Stimulated activated CD8-positive, alpha-beta memory T cell treated with anti-CD3 and anti-CD28 coated beads, Interleukin-12 subunit alpha, Interleukin-12 subunit beta, amount 100 ng/mL, for 1 hour (primary cell): ENCODE measurements at places on chromosomes 4 and X.

DNA sequence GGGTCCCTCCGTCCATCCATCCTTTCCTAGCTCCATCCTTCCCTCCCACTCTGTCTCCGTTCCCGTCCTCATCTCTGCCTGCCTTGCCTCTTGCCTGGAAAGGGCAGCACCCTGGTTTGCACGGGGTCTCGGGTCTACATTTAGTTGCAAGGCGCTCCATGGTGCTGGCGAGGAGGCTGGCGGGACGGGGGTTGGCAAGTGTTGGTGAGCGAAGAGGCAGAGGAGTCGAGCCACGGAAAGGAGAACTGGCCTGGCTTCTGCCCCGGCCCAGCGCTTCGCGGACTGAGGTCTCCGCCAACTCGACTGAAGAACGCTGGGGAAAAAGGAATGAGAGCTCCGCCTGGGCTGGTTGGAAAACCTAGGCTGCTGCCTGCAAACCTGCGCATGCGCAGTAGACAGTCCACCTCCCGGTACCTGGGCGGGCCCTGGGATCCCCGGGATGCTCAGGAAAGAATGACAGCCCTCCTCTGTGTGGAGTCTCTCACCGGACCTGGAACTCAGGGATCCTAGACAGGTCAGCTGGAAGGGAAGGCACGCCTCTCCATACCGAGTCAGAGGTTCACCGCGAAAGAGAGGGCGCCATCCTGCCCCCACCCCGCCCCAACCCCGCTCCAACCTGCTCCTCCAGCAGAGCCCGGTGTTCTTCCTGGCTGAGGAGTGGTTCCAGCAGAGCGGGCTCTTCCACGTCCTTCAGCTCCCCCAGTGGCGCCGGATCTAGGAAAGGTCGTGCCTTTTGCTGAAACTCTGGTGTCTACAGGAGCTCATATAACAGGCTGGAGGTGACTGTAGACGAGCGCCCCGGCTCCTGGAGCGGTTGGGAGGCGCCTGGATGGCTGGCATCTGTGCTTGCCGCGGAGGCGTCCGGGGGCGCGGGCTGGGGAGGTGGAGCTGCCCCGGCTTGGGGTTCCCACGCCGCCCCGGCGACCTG is 6.0 kb downstream of the FRG2 start:
- DNase-seq: no peak

DNA sequence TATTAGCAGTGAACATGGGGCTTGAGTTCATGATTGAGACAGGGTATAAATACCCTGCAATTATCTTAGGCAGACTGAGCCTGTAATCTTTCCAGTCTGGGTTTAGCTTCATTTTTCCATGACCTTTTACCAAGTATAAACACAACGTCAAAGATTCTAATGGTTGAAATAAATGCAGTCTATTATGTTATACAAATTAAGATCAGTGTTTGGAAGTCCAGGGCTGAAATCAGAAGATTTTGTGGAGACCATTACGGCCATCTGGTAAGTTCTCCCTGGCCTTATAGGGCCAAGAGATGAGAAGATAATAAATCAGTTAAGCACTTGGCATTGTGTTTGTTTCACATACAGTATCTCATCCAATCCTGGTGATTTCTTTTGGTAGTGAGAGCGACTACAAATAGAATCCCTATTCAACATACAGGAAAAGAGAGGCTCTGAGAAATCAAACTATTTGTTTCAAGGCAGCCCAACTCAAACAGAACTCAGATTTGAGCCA is 425.8 kb downstream of the PACRGL start:
- DNase-seq: no peak

- no peak for DNase-seq
These were observed 181.6 kb downstream of the UGT8 start for GRCh38 chr4:114780205-114780604.

GRCh38 chr4:56040842-56041241 is 92.1 kb downstream of the CEP135 start:
- DNase-seq: no peak

DNA sequence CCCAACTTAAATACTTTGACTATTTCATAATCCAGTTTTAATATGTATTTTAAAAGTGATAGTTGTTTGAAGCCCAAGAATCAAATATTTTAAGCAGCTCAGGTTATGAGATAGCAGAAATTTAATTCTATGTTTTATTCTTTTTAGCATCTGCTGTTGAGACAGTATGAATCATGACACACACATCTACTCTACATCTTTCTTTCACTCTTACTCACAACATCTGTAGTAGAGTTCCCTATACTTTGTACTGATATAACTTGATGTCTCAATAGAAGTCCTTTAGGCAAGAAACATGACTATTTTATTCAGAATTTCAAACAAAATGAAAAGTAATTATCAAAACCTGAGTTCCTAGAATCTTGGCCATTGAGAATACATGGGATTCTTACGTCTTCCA is 187.9 kb upstream of the GNPDA2 start:
- DNase-seq: no peak

DNA sequence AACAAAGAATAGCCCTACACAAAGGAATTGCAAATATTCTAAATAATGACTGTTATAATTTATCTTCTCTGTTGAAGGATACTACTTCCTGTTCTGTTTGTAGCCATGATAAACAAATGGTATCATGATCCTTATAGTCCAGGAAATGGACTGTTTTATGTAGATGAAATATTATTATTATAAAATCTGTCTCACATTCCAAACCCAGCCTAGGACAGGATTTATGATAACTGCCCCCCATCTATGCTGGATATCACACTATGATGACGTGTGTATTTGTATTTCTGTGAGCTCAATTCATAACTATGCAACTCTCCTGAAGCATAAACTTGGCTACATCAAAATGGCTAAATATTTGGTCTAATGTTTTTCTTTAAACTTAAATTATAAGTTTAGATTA is 21.3 kb downstream of the DMD start:
- no peak for DNase-seq

- DNase-seq: no peak
These were observed 20.2 kb downstream of the SETD7 start for GRCh38 chr4:139535871-139536234.

GRCh38 chrX:16646366-16647138 is 3.4 kb upstream of the S100G start:
- no peak for DNase-seq

DNA sequence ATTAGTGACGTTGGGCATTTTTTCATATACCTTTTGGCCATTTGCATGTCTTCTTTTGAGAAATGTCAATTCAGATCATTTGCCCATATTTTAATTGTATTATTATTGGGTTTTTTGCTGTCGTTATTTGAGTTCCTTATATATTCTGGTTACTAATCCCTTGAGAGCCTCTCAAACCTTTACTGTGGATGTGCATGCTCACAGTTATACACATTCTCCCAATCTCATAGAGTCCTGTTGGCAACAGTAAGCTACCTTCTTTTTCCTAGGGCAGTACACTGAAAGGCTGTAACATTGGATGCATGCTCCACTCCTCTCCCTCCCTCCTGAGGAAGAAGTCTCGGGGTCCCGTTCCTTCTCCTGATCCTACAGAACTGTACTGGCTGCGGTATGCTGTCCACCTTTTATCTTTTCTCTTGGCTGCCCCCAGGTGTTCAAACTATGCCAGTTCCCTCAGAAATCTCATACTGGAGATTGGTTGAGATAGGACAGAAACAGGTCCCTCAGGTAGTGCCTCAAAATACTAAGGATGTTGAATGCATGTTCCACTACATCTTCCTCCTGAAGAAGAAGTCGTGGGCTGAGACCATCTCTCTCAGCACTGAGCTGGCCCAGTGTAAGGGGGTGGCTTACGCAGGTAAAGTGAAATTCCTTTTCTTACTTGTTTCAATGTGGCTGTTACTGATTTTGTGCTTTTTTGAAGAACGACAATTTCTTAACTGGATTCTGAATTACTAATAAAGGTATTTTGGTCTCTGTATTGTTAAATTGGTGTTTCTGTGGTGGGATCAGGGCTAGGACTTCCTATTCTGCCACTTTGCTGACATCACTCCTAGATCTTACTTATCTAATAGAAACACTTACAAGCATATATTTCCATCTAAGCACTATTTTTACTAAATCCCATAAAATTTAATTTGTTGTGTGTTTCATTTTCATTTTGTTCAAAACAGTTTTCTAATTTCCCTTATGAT is 145.4 kb upstream of the HUWE1 start:
- peak; percentile 14 for DNase-seq
